Gastroesophageal sphincter (tissue), 4 donors: ENCODE measurements at places on chromosomes 7 and 10. TPM values are rescaled to one million over a fixed set of nuclear protein-coding genes. Genes with fewer than 3 reads are reported as not detected.

The CALD1 gene
- total RNA-seq, result 2,575 TPM

- no peak for ATAC-seq
Measured at GRCh38 chr7:137169282-137169698, 174.2 kb downstream of the PTN start.

DNA sequence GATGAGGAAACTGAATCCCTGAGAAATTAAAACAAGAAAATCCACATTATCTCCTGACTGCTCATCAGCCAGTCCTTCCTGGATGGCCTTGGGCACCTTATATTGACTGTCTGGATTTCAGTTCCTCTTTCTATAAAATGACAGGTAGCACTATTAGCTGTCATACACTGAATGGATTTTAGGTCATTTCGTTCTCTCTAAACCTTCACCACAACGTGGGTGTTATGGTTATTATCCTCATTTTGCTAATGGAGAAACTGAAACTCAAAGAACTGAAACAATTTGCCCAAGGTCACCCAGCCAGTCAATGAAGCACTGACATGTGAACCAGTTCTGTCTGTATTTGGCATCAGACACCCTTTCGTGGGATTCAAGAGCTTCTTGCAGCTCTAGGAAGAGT is 193.8 kb downstream of the CYP26A1 start:
- ATAC-seq, result no peak

DNA sequence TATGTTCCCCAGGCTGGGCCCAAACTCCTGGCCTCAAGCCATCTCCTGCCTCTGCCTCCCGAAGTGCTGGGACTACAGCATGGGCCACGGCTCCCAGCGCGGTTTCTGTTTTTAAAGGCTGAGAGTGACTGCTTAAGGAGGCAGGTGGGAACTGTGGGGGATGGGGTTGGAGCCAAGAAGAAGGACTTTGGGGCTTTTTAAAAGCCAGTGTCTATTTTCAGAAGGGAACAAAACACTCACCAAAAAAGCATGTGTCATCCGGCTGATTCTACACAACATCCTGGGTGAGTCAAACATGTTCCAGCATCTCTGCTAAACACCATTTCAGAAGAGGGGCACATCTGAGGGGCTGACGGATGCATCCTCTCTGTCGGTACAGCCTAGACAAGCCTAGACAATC is 824.5 kb downstream of the TYW1 start:
- ATAC-seq, result peak; percentile 41

GRCh38 chr10:33136781-33137180 is 178.8 kb upstream of the ITGB1 start:
- no peak for ATAC-seq

The MYPN gene
- total RNA-seq, result 1.9 TPM
